Stimulated activated CD8-positive, alpha-beta memory T cell treated with anti-CD3 and anti-CD28 coated beads, Interleukin-4, amount 100 ng/mL, for 1 hour (primary cell): ENCODE measurements at places on chromosomes 7 and 10.
A peak's percentile ranks its signal among the peaks of the same experiment; 100 is the strongest.

DNA sequence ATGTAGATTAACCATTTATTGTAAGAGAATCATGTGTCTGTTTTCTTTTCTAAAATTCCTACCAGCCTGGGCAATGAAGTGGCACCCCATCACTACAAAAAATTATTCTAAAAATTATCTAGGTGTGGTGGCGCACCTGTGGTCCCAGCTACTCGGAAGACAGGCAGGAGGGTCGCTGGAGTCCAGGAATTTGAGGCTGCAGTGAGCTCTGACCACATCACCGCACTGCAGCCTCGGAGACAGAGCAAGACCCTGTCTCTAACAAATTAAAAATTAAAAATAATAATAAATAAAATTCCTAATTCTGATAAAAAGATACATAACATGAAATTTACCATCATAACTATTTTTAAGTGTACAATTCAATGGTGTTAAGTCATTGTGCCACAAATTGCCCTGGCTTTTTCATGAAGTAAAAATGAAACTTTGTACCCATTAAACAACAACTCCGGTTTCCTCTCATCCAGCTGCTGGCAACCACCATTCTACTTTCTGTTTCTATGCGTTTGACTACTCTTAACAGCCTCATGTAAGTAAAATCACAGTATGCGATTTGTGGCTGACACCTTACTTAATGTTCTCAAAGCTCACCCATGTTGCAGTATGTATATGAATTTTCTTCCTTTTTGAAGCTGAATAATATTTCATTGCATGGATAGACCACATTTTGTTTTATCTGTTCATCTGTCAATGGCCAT is 20.6 kb upstream of the USP6NL start:
- no peak for DNase-seq

DNA sequence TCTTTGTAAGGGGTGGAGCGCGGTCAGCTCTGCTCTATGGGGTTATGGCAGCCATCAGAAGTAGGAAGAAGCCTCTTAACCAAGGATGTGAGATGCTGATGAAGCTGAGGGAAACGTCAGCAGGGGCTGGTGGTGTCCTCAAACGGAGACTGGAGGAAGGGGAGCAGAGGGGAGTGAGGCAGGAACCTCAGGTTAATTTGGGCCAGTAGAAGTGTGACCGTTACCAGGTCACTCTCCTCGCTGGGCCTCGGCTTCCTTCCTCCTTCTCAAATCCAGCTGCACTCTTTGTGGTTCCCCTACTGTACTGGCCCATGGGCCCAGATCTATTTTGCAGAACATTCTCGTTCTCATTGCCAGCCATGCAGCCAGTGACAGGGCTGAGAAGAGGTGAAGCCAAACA is 169.5 kb downstream of the TMEM178B start:
- no peak for DNase-seq

- peak; percentile 1 for DNase-seq
These were observed 637 bp downstream of the HSPA14 start for GRCh38 chr10:14838582-14839304.

DNA sequence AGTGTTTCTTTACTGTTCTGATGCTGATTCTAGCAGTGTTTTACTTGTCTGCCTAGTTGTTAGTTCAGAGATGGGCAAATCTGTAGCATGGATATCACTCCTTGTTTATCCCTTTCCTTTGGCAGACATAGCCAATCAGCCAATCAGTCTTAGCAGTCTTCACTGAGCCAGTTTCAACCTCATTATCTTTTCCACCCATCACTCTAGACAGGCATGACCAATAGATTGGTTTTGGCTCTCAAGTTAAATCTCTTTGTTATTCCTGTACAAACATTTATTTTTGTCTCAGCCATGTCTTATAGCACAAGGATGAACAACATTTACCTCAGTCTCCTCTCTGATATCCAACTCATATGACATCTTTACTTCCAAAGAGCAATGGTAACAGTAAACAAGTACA is 109.5 kb downstream of the PRKG1 start:
- no peak for DNase-seq

- DNase-seq = no peak
These were observed 10.3 kb upstream of the AGR3 start for GRCh38 chr7:16891874-16892643.

GRCh38 chr7:142098004-142098403 is 13.5 kb upstream of the MGAM2 start:
- no peak for DNase-seq

DNA sequence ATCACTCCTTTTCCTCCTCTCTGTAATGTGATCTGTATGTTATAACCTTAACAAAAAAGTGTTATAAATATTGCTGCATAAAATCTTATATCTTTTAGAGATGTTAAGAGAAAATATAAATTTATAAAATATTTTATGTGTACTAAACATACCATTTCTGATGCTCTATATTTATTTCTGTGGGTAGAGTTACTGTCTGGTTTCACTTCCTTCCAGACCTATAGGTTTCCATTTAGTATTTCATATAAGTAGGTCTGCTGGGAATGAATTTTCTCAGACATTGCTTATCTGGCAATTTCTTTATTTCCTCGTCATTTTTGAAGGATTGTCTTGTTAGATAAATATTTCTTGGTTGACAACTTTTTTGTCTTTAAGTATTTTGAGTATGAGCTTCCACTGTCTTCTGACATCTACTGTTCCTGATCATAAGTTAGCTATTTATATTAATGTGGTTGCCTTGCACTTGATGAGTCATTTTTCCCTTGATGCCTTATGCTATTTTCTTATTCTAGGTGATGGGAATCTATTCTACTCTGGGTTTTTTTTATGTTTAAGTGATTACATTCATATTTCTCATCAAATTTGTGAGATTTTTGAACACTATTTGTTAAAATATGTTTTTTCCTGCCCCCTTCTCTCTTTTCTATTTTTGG is 11.2 kb upstream of the THSD7A start:
- DNase-seq = no peak

GRCh38 chr10:21398563-21399231 is 126.8 kb downstream of the SKIDA1 start:
- DNase-seq = no peak

DNA sequence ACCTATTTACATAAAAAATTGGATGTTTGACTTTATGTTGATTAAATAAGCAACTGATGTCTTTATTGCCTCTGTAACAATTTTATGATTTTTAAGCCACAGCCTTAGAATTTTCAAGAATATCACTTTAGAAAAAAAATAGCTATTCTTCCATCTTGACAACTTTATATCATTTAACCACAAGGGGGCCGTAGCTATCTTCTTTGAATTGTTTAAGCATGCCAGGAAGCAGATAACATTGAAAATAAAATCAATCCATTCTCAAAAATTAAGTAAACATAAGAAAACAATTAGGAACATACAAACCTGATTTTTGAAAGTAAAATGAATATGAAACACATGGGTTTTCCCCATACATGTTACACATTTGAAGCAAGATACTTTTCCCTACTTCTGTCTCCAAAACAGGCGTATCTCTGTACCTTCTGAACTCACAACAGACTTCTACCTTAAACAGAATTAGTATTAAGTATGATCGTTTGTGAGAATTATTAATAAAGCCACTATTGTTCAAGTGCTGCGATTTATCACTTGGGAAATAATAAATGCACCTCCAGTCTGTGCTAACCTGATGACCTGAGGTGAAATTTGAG is 209.0 kb downstream of the CACNA2D1 start:
- no peak for DNase-seq

GRCh38 chr7:64811767-64812166 is 17.5 kb downstream of the ZNF138 start:
- no peak for DNase-seq

DNA sequence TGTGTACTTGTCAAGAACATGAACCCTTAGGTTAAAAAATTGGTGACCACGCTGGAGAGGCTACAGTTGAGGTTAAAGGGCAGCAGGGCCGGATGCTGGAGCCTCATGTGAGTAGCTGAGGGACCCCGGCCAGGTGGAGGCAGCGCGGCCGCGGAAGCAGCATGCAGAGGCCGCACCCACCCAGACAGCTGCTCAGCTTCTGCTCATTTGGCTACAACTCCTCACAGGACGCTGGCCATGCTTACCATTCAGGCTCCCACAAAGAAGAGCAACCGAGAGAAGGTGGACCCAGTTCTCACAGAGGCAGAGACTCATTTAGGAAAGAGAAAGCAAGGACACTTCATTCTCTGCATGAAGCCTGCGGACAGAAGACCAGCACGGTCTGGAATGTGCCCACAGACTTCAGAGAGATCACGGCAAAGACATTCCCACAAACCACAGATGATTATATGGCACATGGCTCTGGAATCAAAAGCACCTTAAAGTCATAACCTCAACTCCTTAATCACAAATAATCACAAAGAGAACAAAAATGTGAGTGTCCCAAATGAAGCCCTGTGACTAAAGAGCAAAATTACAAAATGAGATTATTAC is 94.4 kb downstream of the VOPP1 start:
- DNase-seq = no peak

- DNase-seq = no peak
These were observed 219.0 kb downstream of the CCDC3 start for GRCh38 chr10:12782537-12782936.

- peak; percentile 64 for DNase-seq
These were observed 122.4 kb downstream of the CLEC2L start for GRCh38 chr7:139645572-139646523.

GRCh38 chr7:54112567-54112966 is 429.6 kb upstream of the VSTM2A start:
- no peak for DNase-seq

DNA sequence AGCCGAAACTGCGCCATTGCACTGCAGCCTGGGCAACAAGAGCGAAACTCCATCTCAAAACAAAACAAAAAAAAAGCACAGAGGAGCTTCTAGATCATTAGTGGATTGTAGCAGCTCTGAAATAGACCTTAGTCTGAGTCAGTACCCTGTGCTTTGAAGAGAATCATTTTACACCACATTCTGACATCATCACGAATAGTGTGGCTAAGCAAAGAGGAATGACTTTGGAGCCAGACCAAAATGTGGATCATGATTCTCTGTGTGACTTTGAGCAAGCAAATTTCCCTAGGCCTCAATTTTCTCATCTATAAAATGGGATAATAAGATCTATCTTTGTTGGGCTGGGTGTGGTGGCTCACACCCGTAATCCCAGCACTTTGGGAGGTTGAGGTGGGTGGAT is 618.9 kb downstream of the CALN1 start:
- no peak for DNase-seq

GRCh38 chr7:117248829-117249228 is 74.0 kb downstream of the WNT2 start:
- no peak for DNase-seq

DNA sequence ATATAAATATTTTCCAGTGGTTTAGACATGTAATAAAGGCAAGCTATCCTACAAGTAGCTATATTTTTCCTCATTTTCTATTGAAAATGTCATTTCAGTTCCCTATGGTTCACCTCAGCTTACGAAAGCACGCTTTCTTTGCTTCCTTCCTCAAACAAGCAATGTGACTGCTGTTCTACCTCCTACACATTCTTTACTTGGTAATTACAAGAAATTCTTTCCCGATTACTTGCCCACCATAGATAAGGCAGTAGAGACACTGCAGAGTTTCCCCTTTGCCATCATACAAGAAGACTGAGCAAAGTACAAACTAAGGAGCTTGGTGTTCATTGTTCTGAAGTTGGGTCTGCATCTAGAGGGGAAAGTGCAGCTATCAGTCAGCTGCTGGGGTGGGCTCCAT is 249.4 kb downstream of the CRPPA start:
- no peak for DNase-seq

- no peak for DNase-seq
These were observed 113.0 kb upstream of the ANLN start for GRCh38 chr7:36276428-36277248.

GRCh38 chr7:30479202-30480120 is 877 bp upstream of the NOD1 start:
- no peak for DNase-seq

DNA sequence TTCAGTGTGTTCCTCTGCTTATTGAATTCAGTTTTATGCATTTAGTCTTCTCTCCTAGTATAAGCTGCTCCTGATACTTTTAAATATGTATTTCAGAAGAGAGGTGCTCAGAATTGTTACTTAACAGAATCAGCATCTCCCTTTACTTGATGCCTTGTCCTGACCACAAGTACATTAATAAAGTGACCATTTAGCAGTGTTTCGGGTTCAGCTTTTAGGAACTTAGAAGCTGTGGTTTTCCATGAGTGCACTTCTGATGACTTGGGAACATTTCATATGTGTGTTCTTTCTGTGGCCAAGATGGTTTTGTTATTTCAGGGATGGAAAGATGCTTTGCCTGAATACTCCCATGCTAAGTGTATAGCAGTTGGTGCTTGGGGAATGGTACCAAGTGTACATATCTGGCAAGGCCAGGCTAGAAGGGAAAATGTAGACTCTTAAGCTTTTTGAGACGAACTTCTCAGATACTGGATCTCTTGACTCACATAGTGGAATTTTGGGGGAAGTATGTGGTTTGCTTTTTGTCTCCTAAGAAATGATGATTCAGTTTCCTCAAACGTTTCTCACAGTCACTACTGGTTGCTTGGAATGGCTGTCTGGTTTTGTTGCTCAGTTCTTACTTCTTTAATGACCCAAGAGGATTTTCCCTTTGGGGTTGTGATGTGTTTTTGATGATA is 17.2 kb downstream of the SGPL1 start:
- no peak for DNase-seq

DNA sequence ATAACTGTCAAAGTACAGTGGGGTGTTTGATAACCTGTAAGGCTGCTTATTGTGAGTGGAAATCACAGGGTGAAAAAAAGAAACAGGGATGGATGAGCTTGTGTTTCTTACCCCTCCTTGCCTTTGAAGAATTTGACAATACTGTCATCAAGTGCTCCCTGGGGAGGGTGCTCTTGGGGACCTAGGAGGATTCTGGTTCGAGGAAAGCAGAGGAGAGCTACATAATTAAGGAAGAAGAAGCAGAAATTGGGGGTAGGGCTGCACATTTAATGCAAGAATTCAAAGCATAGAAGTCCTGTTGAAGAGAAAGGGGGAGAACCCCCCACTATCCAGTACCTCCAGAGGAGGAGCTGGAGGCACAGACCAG is 208.1 kb upstream of the PHYHIPL start:
- DNase-seq = no peak

DNA sequence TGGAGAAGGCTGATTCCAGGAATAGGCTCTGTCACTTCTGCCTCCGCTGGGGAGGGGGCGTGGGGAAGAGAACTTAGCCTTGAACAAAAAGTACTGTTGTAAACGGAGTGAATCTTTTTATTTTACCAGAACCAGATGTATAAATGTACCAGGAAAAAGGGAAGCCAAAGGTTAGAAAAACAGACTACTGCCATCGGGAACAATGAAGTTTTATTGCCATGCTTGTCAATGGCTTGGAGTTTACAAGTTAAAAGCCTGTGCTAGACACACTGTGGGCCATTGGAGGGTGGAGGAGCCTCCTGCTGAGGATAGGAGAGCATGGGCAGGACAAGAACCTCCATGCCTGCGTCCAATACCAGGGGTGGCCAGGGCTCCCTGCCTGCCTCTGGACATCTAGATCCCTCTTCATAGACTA is 161.7 kb upstream of the LYZL2 start:
- no peak for DNase-seq

GRCh38 chr10:3784510-3785250 is at the start of gene KLF6:
Gene KLF6 (minus strand): TSS chr10:3785209. CDS start chr10:3785014, 195 bp downstream.
- DNase-seq = no peak

DNA sequence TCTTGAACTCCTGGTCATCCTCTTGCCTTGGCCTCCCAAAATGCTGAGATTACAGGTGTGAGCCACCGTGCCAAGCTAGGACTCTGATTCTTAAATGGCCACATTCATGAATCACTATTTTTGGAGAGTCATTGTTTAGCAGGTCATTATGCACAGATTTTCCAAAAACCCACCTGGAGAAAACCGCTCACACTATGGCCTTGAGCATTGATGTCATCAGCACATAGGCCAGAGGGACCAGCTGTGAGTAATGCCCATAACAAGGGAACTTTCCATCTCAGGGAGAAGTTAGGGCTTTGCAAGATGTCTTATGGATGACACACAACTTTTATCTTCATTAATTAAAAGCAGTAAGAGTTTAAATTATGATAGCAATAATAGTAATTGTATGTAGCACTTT is 86.4 kb upstream of the KIF5B start:
- DNase-seq = no peak
